ENCODE measurements at places on chromosomes 1 and 21. TPM values are rescaled to one million over a fixed set of nuclear protein-coding genes. Genes with fewer than 3 reads are reported as not detected.

The ANGPTL3 gene
- total RNA-seq: not detected

The OBSCN gene
- 5.3 TPM for total RNA-seq

The CTSK gene
- total RNA-seq: 1.7 TPM

The OR2AK2 gene
- total RNA-seq: not detected

The SLAMF6 gene
- total RNA-seq: not detected

The NUCKS1 gene
- 90.8 TPM for total RNA-seq

The CCDC24 gene
- total RNA-seq: 7.2 TPM

The USH2A gene
- not detected for total RNA-seq
